NCI-H146 (cell line): ENCODE measurements at places on chromosomes 5 and 9.

DNA sequence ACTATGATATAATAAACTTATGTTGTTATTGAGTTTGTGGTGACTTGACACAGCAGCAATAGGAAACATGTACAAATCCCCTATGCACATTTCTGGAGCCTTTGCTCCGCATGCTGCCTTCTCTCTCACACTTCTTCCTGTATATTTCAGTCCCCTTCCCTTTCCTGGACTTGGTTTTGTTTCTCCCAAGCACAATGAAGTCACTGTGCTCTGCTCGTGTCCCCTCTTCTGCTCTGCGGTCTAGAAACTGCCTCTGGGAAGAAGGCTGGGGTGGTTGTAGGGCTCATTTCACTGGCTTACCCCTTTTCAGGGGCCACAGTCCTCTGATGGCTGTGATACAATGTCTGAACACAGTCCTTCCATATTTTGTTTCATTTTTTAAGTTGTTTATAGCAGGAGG, 15.7 kb upstream of the FGD3 start:
- DNase-seq: no peak

DNA sequence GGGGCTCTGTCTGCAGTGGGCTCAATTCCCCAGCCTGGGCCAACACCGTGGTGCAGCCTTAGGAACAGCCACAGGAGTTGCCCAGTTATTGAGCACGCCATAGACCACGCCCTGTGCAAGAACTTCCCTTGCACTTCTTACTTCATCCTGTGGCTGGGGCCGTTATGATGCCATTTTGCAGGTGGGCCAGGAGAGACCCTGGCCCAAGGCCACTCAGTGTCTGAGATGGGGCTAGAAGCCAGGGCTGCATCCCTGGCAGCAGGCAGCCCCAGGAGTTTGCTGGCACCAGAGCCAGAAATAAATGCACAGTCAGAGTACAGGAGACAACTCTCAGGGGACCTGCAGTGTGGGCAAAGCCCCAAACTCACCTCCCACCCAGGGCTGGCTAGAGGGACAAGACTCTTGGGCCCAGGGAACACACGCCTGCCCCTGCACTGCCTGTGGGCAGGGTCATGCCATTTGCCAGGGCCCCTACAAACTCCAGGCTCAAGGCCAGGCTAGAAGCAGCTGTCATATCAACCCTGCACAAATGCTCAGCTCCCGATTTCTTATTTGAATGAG, 6.7 kb downstream of the CORO2A start:
- no peak for DNase-seq

DNA sequence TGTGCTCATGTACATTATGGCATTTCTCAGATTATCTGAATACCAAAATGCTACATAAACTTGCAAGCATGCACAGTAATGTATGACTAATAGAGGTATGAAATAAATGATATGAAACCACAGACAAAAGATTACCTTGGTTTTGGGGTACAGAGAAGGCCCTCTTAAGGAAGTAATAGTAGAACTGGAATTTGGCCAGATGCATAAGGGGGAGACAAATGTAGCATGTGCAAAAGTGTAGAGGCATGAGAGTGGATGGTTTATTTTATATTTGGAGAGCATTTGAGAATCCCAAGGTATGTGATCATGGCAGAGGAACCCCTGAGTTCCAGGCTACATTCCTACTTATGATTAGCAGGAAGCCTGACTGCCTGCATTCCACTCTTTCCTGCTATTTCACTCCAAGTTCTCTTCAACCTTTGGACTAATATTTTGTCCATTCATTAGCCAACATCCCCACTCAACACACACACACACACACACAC, 74.2 kb downstream of the MAMDC2 start:
- DNase-seq: no peak

DNA sequence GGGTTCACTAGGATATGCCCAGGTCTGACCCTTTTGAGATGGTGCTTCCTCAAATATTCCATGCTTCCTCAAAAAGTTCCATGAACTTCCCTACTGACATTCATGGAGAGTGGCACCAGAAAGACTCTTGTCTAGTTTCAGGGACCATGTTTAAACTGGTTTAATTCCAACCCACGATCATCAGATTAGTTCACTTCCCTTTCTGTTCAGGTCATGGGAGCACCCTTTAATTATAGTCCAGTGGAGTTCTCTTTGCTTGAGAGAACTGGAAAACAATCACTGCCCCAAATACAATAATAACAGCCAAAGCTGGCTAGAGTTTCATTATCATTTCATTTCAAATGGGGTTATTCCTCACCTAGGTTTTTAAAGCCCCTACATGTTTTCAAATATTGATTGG, 9.7 kb upstream of the ERBIN start:
- no peak for DNase-seq

DNA sequence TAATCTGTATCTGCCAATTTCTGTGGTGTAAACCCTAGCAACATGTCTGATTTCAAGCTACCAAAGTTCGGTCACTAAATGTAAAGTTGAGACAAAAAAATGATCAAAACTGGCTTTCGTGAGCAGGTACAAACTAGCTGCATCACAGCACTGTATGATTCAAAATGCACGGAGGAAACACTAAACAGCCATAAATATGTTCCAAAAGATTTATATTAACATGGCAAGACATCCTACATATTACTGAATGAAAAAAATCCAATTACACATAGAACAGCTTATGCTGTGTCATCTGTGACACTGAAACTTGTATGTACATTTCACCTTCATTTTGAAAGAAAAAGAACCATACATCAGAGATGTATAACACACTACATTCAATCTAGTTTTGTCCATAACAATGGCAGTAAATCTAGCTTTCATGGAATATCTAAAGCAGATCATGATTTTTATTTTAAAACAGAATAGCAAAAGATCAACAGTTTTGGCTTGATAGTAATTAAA, 14.4 kb downstream of the GNAQ start:
- DNase-seq: no peak

DNA sequence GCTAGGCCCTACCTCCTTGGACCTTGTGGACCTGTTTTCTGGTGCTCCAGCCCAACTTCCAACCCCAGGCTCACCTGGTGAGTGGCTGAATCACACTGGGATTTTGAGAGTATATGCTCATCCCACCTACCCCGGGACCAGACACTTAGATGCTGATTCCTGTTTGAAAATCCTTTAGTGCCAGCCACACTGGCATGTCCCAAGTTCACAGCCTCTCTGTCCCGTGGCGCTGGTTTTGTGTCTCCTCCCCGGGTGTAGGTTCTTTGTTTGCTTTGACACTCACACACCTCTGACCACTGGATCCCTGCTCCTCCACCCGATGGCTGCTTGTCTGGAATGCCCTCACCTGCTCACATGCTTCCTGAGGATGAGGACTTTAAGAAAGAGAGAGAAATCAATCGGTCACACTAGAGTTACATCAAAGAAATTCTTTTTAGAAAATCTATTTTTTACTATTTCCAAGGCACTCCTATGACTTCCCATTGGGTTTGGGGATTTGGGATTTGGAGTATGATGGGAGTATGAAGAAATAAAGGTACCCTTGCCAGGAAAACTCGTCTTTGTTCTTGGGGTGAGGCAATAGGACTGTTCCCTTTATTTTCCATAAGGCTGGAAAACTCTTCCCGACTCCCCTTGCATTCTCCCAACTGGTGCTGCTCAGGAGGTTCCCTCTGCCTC, 7.3 kb upstream of the SLC25A48 start:
- no peak for DNase-seq

DNA sequence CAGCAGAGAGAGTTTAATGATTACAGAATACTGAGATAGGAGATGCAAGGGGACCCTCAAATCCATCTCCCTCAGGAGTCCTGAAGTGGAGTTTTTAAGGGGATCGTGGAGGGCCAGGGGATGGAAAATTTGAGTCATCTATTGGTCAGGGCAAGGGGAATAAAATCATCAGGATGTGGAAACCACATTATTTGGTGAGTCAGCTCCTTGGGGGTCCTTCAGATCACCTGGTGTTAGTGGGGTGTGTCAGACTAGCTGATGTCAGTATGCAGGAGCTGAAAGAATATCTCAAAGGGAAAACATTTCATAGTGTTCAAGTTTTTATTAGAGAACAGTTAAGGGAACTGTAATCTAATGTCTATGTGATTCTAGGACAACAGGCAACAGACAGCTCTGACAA, 183.0 kb upstream of the FTMT start:
- DNase-seq: no peak

- no peak for DNase-seq
These were observed 22.8 kb upstream of the ANKRD18A start for GRCh38 chr9:38642951-38643814.

DNA sequence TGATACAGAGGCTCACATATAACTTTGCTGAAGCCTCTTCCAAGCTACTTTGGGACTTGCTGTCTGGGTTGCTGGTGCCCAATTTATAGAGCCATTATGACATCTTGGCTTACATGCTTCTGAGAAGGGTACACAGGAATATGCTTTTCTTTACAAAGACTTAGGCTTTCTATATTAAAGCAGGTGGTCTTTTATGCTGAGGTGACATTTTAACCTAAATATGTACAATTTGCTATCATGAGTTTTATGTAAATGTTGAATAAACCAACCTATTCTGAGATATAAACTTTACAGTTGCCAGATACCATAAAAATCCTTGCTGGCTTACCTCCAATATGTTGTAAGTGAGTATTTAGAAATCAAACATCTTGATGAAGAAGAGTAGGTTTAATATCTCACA, 509.2 kb upstream of the CHD1 start:
- DNase-seq: no peak

DNA sequence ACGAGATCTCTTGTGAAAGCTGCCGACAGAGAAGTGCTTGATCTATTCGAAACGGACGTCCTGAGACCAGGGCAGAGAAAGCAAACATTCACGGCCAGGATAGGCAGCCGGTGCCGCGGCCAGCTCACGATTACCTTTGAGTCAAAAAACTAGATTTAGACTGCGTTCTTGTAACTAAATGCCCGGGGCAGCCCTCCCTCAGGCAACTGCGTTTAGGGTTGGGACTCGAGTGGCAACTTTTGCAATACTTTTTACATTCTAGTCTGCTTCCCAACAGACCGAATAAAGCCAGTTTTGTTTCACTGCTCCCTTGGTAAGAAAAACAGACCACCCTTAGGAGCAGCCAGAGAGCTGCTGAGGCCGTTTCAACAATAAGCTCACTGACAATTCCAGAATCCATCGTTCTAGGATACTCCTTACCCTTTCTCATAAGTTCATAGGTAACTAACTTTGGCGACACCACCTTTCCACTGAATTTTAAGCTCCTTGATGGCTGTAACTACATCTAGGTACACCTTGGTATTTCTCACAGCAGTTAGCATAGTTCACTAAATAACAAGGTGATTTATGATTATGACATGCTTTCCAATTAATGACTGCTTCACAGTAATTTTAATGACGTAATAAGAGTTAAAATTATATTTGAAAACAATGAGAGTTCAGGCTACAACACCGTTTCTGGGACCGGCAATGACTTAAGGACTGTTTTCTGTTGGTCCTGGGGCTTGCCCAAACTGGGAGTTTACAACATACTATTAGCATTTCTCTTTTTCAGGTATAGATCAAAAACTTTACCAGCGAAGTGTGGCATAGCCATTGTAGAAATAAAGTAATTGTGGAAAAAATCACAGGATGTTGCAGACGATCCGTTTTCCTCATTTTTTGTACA, 899 bp upstream of the RAPGEF6 start:
- peak; percentile 33 for DNase-seq

- DNase-seq: no peak
These were observed 44.6 kb upstream of the SPDL1 start for GRCh38 chr5:169538944-169539343.

- DNase-seq: no peak
These were observed 127.1 kb downstream of the FBXL7 start for GRCh38 chr5:15627109-15627508.

- no peak for DNase-seq
These were observed 53.2 kb downstream of the GOLM1 start for GRCh38 chr9:86046071-86046636.

DNA sequence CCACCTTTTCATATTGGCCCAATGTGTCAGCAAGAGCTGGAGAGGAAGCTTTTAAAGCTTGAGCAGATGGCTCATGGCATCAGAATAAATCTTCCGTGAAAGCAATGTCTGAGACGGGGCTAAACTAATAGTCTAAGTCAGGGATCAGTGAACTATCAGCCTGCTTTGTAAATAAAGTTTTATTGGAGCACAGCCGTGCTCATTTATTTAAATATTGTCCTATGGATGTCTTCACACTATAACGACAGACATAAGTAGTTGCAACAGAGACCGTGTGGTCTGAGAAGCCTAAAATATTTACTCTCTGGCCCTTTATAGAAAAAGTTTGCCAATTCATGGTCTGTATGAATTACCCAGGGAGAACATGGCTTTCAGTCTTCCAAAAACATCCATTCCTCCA, 85.6 kb upstream of the SLC44A1 start:
- DNase-seq: no peak

- DNase-seq: no peak
These were observed 65.0 kb downstream of the FGF18 start for GRCh38 chr5:171484460-171484899.

DNA sequence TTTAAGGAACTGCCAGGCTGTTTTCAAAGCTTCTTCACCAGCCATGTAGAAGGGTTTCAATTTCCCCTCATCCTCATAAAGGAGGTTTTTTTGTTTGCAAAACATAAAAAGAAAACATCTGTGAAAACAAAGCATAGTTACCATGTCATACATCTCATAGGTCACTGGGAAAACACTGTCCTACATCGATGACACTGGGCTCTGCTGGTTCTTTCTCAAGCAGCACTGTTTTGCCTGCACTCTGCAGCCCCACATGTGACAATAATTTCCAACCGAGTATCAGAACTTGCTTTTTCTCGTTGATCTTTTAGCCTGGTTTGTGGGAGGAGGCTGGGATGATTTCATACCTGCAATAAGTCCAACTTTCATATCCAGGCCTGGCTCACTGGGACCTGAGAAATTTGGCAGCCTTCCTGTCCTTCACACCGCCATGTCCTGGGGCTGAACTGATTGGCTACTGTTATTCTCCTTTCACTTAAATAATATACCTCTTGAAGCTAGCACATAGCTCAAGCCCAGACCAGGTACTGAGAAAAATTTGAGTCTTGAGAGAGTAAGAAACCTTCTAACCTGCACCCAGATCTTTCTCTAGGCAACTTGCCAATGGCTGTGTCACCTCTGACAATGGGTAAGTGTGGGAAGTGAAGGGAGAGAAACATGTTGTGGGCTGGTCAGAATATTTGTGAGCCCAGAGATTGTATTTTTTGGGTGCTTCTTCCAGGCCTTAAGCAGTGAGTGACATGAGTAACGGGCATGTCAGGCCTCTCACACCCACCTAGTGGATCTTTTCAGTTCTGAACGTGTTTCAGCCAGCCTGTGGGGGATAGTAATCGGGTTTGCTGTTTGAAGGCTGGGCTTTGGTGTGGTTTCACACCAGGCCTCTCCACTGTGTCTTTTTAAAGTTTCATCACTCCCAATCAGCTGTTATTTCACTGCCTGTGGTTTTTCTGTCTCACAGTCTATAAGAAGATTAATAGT, 502.8 kb downstream of the NTRK2 start:
- DNase-seq: no peak

DNA sequence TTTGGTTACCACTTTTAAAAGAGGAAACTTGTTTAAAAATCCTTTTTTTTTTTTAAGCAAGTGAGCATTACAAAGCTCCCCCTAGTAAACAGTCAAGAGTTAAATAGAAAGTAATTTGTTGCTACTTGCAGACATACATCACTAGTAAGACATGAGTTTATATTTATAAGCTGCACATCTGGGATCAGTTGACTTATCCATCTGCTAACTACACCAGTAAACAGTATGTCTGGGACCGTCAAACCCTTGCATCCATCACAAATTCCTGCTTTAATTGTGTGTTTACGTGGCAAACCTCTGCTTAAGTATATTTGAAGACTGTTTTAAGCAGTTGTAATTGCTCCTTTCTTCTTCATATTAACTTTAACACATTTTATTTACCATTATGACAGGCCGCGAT, 146.8 kb downstream of the EBF1 start:
- DNase-seq: no peak
